ENCODE measurements at places on chromosomes 2 and 18.

GRCh38 chr2:158958365-158958764, 10.1 kb upstream of the TANC1 start:
- DNase-seq: no peak

DNA sequence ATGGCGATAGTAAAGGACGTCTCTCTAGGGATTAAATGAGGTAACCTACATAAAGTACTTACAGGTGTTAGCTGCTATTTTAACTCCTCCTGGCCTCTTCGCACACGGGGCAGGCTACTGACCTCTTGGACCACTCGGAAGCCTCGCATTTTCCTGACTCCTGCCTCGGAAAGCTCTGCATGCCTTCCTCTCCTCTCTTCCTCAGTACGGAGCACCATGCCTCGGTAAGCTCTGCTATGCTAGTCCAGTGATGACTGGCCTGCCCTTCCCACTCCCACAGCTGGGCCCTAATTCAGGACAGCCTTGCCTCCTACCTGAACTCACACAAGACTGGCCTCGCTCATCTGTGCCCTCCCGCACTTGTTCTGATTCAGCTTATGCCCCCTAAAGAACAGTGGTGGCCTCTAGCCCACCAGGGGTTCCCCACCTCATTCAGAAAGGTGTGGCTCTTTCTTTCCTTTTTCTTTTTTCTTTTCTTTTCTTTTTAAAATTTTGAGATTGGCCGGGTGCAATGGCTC, 22.7 kb upstream of the HPCAL1 start:
- no peak for DNase-seq

- no peak for DNase-seq
These were observed 73.6 kb downstream of the MAIP1 start for GRCh38 chr2:200028998-200029397.

- no peak for DNase-seq
These were observed 51.3 kb downstream of the ZNF516 start for GRCh38 chr18:76443519-76444445.

- DNase-seq: no peak
These were observed 714.6 kb downstream of the ERBB4 start for GRCh38 chr2:211823886-211824479.

GRCh38 chr2:71829008-71829407, 318.7 kb downstream of the CYP26B1 start:
- no peak for DNase-seq

DNA sequence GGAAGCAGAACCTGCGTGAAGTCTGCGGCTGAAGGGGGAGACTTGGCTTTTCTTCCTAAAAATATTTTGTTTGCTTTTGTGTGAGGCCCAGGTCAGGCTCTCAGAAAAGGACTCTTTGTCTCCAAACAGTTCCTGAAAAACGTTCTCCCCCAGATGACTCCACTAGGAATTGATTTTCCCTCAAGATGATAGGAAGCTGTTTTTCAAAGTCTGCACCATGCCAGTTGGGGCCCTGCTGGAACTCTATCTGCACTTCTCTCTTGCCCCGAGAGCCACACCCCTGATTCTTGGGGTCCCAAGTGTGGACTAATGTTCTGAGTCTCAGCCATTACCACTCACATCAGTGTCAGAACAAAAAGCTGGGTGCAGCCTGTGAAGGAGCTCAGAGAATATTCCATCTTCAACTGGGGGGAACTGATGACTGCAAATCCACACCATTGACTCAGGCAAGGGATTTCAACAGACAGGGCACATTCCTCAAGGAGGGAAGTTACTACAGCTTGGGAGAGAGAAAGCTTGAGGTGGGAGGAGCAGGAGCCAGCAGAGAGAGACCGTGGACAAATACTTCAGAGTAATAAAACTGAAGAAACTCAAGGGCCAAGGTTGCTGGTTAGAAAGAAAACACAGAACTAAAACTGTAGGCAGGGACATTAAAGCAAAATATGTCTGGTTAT, 768.3 kb downstream of the RNF144A start:
- no peak for DNase-seq

DNA sequence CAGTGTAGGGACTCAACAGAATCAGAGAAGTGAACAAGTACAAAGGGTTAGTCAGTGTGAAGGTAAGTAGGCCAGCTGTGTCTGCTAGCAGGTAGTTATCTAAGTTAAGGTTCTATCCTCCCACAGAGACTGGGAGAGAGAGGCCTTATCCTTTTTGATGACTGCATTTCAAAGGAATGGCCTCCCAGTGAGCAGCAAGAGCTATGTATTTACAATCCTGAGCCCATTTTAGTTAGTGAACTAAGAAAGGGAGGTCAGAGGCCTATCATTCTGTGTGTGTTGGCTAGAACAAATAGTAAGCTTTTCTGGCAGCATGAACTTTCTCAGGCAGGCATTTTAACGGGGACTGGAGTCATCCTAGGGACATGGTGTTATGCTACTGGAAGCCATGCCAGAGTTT, 182.9 kb downstream of the VWC2L start:
- no peak for DNase-seq

- no peak for DNase-seq
These were observed 87.8 kb downstream of the PDE11A start for GRCh38 chr2:177984749-177985148.

GRCh38 chr2:230226051-230226551, 565 bp downstream of the SP140 start:
- no peak for DNase-seq

DNA sequence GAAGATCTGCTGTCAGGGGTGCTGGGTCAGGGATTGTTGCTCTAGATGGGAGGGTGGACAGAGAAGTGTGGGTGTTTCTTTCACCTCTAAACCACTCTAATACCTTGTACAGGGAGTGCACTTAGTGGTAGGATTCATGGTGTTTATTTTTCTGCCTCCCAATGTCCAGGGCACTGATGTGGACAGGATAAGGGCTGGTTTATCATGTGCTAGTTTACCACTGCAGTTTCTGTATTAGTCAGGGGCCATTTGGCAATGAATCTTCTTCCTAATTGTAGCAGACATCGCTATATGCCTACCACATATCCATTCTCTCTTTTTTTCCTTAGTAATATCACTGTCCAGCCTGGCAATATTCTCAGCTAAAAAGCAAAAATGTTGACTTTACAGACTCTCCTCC, 50.3 kb upstream of the LRRTM1 start:
- no peak for DNase-seq

GRCh38 chr2:165636959-165637358, 157.1 kb downstream of the GALNT3 start:
- DNase-seq: no peak
